ENCODE measurements at places on chromosomes 12 and 14.
A peak's percentile ranks its signal among the peaks of the same experiment; 100 is the strongest.

DNA sequence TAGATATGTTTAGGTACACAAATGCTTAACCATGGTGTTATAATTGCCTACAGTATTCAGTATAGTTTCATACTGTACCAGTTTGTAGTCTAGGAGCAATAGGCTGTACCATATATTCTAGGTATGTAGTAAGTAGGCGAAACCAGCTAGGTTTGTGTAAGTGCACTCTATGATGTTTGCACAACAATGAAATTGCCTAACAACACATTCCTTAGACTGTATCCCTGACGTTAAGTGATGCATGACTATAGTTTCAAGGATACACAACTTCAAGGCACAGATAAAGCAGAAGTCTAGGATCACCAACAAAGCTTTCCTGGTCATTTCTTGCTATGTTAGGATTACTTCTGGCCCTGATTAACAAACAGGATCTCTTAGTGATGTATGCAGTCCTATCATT, 135.1 kb downstream of the SLC38A1 start:
- DNase-seq, result no peak

- no peak for DNase-seq
Measured at GRCh38 chr12:98852181-98852580, 207.1 kb downstream of the APAF1 start.

- no peak for DNase-seq
Measured at GRCh38 chr14:75896341-75896740, 85.5 kb downstream of the TGFB3 start.

DNA sequence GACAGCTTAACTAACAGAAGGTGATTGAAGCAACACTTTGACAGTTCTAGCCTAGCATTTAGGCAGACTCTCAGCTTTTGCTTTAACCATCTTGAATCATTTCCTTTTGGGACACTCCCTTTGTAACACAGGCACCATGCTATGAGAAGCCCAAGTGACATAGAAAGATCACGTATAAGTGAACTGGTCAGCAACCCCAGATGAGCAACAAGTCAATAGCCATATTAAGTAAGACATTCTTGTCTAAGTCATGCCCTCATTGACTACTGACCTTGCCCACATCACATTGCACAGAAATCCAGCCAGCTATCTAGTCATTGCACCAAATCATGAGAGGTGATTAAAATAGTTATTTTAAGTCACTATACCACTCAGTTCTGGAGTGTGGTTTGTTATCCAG, 476.8 kb downstream of the TRHDE start:
- DNase-seq, result no peak

DNA sequence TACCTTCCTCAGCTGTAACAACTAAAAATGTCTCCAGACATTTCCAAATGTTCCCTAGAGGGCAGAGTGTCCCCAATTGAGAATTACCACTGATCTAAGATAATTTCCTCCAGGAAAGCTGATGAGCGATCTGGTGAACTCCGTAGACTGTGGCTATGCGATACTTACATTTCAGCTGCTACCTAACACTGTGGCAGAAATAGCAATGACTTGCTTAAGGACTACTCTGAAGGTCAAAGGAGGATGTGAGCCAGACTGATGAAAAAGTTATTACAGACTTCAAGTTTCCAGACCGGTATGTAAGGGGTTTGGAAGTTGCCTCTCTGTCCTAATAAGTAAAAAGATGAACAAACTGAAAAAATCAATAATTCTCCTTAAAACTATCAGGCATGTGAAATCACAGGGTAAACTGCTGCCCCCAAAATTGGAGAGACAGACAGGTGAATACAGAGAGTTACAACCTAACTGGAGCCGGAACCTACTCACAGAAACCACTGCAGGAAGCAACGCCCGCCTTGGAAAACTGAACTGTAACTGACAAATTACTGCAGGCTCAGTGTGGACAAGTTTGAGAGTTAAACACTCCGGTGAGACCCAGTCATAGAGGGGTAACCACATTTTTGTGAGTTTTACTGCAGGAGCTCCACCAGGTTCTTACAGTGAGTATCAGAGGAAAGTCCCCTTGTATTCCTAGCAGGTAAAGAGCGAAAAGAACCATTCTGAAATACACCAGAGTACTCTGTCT, 60.0 kb upstream of the PARP11 start:
- no peak for DNase-seq

- DNase-seq, result no peak
Measured at GRCh38 chr12:64544371-64545080, 65.8 kb upstream of the RASSF3 start.

- DNase-seq, result no peak
Measured at GRCh38 chr14:101109981-101110728, 206.6 kb upstream of the RTL1 start.

GRCh38 chr12:96506776-96507175, 17.4 kb downstream of the CFAP54 start:
- no peak for DNase-seq

DNA sequence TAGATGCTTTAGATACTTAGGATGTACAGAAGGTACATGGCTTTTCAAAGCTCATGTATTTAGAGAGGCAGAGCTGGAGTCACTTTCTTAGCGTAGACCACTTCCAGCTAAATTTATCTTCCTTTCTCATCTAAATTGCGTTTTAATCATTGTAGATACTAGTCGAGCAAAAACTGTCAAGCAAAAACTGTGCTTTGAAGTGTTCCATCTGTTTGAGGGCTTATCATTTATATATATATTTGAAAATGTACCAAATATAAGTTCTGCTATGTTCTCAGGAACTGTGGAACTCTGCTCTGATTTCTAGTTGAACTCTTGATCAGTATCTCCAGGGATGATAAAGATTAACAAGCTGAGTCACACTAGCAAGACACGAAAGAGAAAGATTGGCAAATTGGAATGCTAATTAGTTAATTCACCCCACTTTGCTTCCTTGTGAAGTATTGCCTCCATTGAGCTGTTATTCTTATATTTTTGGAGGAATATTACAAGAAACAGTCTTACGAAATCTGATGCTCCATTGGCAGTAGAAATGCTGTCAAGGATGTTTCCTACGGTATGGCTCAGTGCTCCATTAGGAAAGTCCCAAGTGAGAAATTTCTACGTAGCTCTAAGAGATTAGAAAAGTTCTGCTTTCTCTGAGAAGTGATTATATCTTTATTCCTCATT, 310.7 kb downstream of the AEBP2 start:
- DNase-seq, result no peak

GRCh38 chr12:52667509-52667908, 12.7 kb downstream of the KRT1 start:
- DNase-seq, result no peak

DNA sequence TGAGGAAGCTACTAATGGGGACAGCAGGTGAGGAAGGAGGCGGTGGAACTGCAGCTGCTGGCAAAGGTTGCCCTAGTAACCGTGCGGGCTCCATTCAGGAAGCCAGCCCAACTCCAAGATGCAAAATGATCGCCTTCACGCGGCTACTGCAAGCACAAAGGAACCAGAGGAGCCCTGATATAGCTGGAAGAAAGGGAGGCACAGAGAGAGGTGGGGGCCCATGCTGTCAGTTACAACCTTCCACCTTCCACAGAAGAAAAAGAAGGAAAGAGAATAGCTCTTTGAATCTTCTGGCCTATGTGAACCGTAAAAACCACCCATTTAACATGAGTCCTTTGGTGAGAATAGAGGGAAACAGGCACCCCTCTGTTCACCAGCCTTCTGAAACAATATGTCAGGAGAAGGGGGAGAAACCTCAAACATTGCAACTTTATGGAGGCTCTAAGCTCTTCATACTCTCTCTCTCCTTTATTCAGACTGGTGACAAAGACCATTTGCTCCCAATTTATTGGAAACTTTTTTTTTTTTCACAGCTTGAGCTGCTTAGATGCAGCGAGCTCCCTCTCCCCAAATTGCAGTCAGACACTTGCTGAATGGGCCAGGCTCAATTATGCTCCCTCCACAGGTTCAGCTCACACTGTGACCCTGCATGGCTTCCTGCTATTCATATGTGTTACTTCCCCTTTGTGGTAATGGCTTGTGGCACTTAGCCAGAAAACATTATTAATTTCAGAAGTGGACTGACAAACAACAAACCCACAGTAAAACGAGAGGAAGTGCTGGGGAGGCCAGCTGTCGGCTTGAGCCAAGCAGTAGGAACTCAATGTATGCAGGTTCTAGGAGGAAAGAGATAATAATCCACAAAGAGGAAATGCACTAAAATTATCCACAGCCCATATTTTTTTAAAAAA, 6.2 kb downstream of the DUSP6 start:
- DNase-seq, result peak; percentile 53

DNA sequence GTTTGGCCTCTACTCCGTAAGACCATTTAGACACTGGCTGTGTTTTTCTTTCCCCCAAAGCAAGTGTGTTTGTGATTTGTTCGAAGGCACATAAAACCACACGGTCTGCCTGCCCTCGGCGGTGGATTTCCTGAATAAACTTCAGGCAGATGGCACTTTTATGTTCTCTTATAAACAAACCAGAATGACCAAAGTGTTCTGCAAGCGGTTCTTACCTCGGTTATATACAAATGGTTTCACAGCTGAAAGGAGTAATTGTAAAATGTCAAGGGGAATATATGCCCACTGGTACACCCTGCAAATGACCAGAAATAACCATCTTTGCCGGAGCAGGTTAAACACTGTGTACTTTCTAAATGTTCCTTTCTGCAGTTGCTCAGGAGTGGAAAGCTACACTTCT, 1475.8 kb upstream of the TMEM132C start:
- DNase-seq, result no peak

- no peak for DNase-seq
Measured at GRCh38 chr14:58987591-58987990, 200.9 kb upstream of the DAAM1 start.

- DNase-seq, result no peak
Measured at GRCh38 chr12:124326871-124327270, 32.0 kb downstream of the RFLNA start.

DNA sequence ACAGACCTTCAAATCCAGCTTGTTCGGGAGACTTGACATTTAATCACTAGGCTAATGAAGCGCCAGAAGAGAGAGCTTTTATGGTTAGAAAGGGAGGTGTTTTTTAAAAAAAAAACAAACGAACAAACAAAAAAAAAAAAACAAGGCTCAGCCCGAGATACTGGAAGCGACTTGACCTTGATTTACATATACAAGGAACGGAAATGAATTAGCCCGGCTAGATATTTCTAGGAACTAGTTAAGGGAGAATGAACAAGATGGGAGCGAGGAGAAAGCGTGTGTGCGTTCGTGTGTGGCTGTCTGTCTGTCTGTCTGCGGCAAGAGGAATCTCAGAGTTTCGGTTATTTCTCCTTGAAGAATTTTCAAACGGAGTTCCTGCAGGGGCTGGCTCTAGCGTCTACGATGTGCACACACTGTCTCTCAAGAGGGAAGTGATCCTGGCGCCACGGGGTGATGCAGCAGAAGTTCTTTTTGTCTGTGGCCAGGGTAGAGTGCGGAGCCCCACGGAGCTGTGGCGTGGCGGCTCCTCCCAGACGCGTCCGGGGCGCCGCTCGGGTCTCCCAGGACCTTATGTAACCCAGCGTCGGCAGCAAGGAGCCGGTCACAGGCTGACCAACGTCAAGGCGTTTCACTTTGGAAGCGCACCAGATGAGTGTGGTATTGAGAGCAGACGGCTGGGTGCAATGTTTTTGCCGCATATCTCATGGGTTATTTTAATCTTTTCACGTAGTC, 18.8 kb downstream of the SOCS2 start:
- DNase-seq, result no peak

GRCh38 chr12:98578821-98579220, 14.7 kb upstream of the SLC25A3 start:
- no peak for DNase-seq

- DNase-seq, result no peak
Measured at GRCh38 chr14:67641902-67642749, 22.4 kb downstream of the ARG2 start.

DNA sequence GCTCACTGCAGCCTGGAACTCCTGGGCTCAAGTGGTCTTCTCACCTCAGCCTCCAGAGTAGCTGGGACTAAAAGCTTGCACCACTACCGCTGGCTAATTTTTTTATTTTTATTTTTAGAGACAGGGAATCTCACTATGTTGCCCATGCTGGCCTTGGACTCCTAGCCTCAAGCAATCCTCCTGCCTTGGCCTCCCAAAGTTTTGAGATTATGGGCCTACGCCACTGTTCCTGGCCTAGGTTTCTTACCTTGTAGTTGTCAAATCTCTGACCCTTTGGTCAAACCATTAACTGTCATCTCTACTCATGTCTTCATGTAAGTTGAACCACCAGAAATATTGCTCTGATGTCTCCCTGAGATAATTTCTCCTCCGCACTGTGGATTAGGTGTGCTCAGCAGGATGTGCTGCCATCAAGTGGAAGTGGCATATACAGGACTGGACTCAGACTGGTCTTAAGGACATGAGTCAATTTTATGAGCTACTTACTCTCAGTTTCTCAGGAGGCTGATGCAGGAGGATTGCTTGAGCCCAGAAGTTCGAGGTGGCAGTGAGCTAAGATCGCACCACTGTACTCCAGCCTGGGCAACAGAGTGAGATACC, 28.5 kb downstream of the ACTR6 start:
- no peak for DNase-seq

DNA sequence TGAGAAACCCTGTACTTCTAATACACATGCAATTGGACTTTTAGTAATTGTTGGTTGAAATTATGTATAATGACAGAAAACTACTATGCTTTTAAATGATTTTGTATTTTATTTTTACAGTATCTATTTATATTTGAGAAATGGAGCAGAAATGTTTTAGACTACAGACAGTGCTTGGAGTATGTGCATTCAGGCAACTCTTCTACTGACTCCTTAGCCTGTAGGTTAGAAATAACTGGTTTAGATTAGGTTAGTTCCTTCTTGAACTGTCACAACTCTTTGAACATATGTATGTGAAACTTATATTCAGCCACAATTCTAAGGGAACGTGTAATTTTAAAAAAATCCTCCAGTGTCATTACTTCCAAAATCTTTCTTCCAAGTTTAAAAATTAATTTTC, 1.7 kb downstream of the FGFR1OP2 start:
- no peak for DNase-seq

- DNase-seq, result peak; percentile 39
Measured at GRCh38 chr12:54390668-54391551, 6.4 kb upstream of the ZNF385A start.

DNA sequence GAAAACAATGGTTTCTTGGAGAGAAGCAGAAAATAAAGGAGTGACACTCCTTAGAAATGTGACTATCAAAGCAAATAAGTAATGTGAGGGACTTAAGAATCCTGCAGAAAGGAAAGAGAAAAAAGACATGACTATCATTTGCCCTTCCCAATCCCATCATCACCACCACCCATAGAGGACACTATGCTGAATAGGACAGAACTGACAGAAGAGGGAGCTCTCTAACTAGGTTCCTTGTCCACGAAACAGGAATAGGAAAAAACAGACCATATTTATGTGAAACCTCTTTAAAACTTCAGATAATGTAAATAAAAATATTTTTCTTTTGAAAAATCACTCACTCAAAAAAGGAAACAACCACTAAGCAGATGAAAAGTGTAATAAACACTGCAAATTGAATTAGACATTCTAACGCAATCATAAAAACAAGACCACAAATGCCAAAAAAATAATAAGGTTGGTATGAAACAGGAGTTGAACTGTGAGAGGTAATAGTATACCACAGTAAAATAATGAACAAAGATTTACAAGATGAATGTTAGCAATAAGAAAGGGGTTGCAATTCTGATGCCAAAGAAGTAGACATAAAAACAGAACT, 24.1 kb downstream of the KLRD1 start:
- DNase-seq, result no peak

- DNase-seq, result no peak
Measured at GRCh38 chr12:125151284-125151683, 86.0 kb downstream of the AACS start.

- DNase-seq, result peak; percentile 77
Measured at GRCh38 chr12:127165567-127166392, 1101.2 kb upstream of the TMEM132C start.

GRCh38 chr12:23671881-23672280, 277.6 kb downstream of the SOX5 start:
- no peak for DNase-seq

- no peak for DNase-seq
Measured at GRCh38 chr12:46933947-46934346, 108.2 kb upstream of the SLC38A4 start.

All from activated T-helper 1 cell treated with anti-CD3 and anti-CD28 coated beads, Interleukin-12 subunit alpha, Interleukin-12 subunit beta, Interleukin-2, Interleukin-4 antibody, amounts not matched to agents 30 ng/mL and 10 ng/mL and 1 ng/mL, durations not matched to agents 14 hours and 24 hours and 36 hours (primary cell).